ENCODE measurements at places on chromosomes 1 and 21. TPM values are rescaled to one million over a fixed set of nuclear protein-coding genes. Genes with fewer than 3 reads are reported as not detected.

The MORC3 gene
- 17.5 TPM for total RNA-seq

The SELP gene
- 0.15 TPM for total RNA-seq

The DCDC2B gene
- not detected for total RNA-seq

The CRP gene
- not detected for total RNA-seq

The ZSWIM5 gene
- 1.1 TPM for total RNA-seq

The KRTAP6-3 gene
- not detected for total RNA-seq

The PAFAH2 gene
- 10.0 TPM for total RNA-seq

The MPL gene
- total RNA-seq = not detected

The ANKRD65 gene
- not detected for total RNA-seq

The CYP2J2 gene
- total RNA-seq = 0.99 TPM

The F11R gene
- 11.5 TPM for total RNA-seq

The OR4F16 gene
- not detected for total RNA-seq

The SV2A gene
- total RNA-seq = 8.5 TPM

The KLHL21 gene
- total RNA-seq = 35.5 TPM

The SLC37A1 gene
- 13.6 TPM for total RNA-seq

The SPRR1B gene
- not detected for total RNA-seq

The GPR3 gene
- total RNA-seq = 3.6 TPM

The PAQR6 gene
- 2.3 TPM for total RNA-seq

The S100A7 gene
- total RNA-seq = not detected

The SPATA21 gene
- total RNA-seq = not detected

The FCRL2 gene
- total RNA-seq = not detected

The PGLYRP4 gene
- total RNA-seq = not detected

The HCN3 gene
- total RNA-seq = 3.4 TPM

The NPPB gene
- not detected for total RNA-seq

The TNFAIP8L2 gene
- total RNA-seq = 26.6 TPM

The TXLNA gene
- total RNA-seq = 103 TPM

The RXFP4 gene
- not detected for total RNA-seq

The RAB25 gene
- total RNA-seq = 0.46 TPM

The TGFB2 gene
- total RNA-seq = not detected

The ELAPOR1 gene
- 14.8 TPM for total RNA-seq

The NPHS2 gene
- not detected for total RNA-seq

The C1orf167 gene
- not detected for total RNA-seq

The FNBP1L gene
- 0.65 TPM for total RNA-seq

The RNF186 gene
- not detected for total RNA-seq

The HES2 gene
- total RNA-seq = 0.15 TPM

The CFHR5 gene
- total RNA-seq = not detected

The HES3 gene
- not detected for total RNA-seq

The LCE3D gene
- total RNA-seq = not detected

The ATP6V1G3 gene
- not detected for total RNA-seq

The KRTAP21-2 gene
- total RNA-seq = not detected

The HHAT gene
- total RNA-seq = 1.5 TPM

The PEX14 gene
- 19.9 TPM for total RNA-seq

The RASAL2 gene
- not detected for total RNA-seq

The MYBPHL gene
- total RNA-seq = not detected

The OSBPL9 gene
- total RNA-seq = 49.5 TPM

The NCDN gene
- 44.0 TPM for total RNA-seq

The SEMA4A gene
- total RNA-seq = 18.4 TPM

The JUN gene
- 16.1 TPM for total RNA-seq

The PROK1 gene
- total RNA-seq = not detected

The RER1 gene
- 209 TPM for total RNA-seq

The SPRR1A gene
- not detected for total RNA-seq

The ACTL8 gene
- total RNA-seq = not detected

The MTMR11 gene
- 1.9 TPM for total RNA-seq

The GJA8 gene
- total RNA-seq = not detected
